ENCODE measurements at places on chromosomes 11 and 22.

- DNase-seq, result peak; percentile 20
Measured at GRCh38 chr11:84384731-84385130, 1098.6 kb upstream of the CCDC90B start.

DNA sequence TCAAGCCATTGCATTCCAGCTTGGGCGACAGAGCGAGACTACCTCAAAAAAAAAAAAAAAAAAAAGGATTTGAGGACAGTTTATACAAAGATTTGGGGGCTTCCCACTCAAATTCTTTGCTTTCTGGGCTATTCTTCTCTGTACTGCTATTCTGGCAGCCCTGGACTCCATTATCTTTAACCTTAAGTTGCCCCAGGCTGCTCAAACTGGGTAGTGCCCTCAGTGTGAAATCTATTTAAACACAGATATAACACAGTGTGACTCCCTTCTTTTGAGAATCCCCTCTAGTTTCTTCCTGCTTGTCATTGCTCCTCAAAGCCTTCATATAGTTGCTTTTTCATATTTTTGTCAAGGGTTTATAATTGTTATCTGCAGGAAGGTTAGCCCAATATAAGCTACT, 49.5 kb upstream of the WEE1 start:
- no peak for DNase-seq

GRCh38 chr11:121802542-121802941, 313.5 kb downstream of the BLID start:
- DNase-seq, result peak; percentile 23

DNA sequence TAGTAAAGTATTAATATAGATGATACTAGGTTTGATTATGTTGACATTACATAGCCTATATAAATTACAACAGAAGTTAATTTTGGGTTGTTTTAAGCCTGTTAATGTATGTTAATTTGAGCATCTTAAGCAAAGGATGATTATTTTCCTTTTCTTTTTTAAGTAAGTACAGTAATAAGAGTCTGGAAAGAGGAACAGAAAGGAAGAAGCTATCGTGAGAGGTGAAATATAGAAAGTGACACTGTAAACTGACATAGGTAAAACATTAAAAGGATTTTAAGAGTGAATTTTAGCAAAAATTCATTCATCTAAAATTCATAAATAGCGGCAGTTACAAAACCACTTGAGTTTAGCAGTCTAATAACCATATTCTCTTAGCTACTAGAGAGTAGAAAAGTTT, 45.5 kb downstream of the FAR1 start:
- DNase-seq, result no peak

DNA sequence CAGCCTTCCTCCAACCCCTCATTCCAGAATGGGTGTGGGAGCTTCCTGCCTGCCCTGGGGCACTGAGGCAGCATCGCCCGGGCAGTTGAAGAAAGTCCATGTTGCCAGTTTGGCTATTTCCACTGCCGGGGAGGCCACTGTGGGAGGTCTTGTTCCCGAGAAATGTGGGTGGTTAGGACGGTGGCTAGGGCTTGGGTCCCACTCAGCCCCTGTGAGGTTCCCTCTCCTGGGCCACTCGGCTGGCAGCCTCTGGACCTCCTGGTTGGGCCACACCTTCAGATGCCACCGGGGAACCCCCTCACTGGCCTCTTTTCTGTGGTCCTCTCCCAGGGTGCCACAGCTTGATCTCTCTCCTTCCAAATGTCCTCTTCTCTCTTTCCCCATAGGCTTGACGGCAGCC, 5.1 kb upstream of the PPP6R3 start:
- DNase-seq, result no peak

DNA sequence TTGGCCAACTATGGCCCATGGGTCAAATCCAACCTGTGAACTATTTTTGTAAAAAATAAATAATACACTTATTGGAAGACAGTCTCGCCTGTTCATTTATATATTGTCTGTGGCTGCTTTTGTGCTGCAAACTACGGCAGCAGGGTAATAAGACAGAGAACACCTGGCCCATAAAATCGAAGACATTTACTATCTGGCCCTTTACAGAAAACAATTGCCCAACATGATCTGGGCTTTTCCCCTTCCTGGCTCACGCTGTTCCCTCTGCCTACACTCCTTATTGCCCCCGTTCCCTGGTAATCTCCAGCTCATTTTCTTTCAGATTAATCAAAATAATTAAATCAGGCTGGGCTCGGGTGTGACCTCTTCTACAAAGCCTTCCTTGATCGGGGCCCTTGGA, 5.6 kb downstream of the PLAAT2 start:
- no peak for DNase-seq

DNA sequence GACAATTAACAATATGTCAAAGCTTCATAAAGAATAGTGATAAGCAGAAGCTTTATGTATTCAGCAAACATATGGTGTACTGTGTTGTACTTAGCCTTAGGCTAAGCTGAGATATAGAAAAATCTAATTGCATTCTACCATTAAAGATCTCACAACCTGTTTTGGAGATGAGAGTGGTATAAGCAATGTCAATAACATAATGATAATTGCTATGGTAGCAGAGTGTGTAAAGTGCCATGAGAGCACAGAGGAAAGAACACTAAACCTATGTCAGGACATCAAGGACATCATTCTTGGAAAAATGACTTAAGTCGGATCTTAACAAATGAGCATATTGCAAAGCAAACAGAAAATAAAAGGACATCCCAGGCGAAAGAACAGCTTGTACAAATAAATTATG, 28.6 kb upstream of the ANGPTL5 start:
- no peak for DNase-seq
